Activated CD8-positive, alpha-beta memory T cell treated with anti-CD3 and anti-CD28 coated beads for 36 hours (primary cell): ENCODE measurements at places on chromosomes 1 and 21. TPM values are rescaled to one million over a fixed set of nuclear protein-coding genes. Genes with fewer than 3 reads are reported as not detected.

Gene DNAJB4
- total RNA-seq = 8.2 TPM

Gene CFAP57
- total RNA-seq = 0.42 TPM

Gene APOBEC4
- total RNA-seq = not detected

Gene B3GALT5
- not detected for total RNA-seq

Gene FCRL5
- not detected for total RNA-seq

Gene FCRL3
- total RNA-seq = 3.8 TPM

Gene ATPAF1
- total RNA-seq = 40.7 TPM

Gene SPRR2E
- total RNA-seq = not detected

Gene KRTAP13-2
- not detected for total RNA-seq

Gene CD48
- total RNA-seq = 307 TPM

Gene CD164L2
- total RNA-seq = not detected

Gene CADM3
- not detected for total RNA-seq
